ENCODE measurements at places on chromosomes 1 and 21. TPM values are rescaled to one million over a fixed set of nuclear protein-coding genes. Genes with fewer than 3 reads are reported as not detected.

GRCh38 chr1:231487019-231487418, 41.5 kb upstream of the TSNAX start:
- no peak for DNase-seq

DNA sequence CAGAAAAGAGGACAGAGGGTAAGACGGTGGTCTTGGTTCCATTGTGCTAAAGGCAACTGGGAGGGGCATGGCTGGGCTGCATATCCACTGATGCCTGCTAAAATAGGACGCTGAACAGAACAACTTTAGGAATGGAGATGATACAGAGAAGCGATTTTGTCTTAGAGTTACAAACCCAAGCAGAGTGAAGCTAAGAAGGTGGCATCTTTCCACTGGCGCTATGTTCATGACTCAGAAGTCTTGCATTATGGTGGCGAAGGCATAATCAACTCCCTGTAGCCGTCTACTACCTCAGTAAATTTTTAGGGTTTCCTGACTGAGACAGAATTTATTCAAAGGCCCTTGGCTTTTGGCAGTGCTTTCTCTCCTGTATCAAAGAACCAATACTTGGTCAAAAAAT, 57.3 kb downstream of the MEF2D start:
- no peak for DNase-seq

DNA sequence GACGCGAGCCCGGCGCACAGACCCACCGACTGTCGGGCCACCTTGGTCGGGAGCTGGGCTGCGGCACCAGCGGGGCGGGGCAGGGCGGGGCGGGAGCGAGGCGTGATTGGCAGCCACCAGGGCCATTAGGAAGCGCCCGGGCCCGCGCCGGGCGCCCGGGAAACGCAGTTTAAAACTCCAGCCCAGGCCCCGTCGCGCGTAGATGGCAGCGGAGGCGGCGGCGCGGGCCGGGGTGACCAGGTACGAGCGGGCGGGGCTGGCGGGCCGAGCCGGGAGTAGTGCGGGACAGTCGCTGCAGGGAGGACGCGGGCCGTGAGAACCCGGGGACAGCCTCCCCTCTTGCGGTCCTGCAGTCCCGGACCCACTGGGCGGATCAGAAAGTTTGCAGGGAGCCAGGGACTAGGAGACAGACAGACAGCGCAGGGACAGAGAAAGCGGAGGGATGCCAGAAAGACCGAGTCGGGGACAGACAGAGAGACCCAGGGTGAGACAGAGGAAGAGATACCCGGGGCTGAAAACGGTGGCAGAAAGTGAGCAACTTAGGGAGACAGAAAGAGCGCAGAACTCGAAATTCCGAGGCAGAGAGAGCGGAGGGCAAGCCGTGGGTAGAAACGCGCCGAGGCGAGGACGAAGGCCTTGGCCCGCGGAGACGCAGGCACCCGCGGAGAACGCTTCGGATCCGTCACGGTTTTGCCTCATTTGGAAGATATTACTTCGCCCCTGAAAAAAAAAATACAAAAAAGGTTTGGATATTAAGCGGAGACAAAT, at the start of gene DMBX1:
Gene DMBX1, plus strand, starts transcription at position 199 of the 768 bp plus-strand sequence. CDS start 17,175 bp downstream, outside the sequence.
- DNase-seq = no peak

DNA sequence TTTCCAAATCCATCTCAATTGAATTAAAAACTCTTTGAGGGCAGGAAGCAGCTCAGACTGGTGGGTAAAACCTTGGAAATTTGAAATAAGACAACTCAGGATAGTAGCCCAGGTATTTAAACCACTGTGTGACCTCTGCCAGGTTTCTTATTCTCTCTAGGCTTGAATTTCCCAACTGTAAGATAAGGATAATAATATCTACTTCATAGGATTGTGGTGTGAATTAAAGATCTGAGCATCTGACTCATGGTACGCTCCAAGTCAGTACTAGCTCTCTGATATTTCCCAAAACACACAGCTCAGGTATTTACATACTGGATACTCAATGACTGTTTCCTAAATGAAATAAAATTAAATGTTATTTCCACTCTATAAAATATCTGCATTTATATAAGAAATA, 337.2 kb downstream of the LTN1 start:
- DNase-seq = no peak

GRCh38 chr21:43995521-43996105, 16.5 kb upstream of the TRAPPC10 start:
- DNase-seq = no peak

GRCh38 chr1:230077436-230078213, 10.6 kb downstream of the GALNT2 start:
- DNase-seq = no peak

DNA sequence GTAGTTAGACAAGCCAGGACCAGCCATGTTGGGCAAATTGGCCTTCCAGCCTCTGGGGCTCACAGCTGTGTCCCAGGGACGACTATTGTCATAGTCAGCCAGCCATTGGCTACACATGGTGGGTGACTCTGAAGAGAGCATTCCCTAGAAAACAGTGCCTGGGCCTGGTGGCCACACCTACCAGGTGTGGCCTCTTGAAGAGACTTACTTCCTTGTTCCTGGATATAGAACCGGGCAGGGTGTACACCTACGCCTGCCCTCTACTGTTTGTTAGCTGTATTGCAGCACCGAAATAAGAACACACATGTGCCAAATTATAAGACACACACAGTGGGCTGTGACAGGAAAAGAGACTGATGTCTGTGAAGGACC, 134.6 kb upstream of the ARHGEF16 start:
- no peak for DNase-seq

DNA sequence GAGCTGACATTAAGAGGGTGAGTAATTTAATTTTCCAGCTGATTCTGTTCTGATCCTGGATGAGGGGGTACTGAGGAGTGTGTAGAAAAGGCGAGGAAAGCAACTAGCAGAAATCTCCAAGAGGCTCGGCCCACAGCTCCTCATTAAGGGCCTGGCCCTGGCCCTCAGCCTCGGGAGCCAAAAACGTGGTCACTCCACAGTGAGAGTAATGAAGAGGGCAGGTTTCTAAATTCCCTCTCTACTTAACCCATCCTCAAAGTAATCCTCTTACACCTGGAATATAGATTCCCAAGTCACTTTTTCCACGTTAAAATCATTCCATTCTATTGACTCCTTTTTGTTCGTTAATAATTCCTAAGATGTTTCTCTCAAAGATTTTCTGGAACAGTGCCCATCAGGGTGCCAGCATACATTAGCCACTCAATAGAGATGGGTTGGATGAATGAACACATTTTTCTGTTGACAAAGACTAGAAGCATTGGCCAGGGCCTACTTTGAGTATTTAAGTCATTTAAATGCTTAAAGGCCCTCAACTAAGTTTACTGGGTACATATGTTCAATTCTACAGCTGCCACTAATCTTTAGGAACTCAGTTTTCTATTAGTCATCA, 1.1 kb upstream of the COL11A1 start:
- DNase-seq = no peak

GRCh38 chr1:51242546-51242945, 6.5 kb downstream of the RNF11 start:
- DNase-seq = no peak

DNA sequence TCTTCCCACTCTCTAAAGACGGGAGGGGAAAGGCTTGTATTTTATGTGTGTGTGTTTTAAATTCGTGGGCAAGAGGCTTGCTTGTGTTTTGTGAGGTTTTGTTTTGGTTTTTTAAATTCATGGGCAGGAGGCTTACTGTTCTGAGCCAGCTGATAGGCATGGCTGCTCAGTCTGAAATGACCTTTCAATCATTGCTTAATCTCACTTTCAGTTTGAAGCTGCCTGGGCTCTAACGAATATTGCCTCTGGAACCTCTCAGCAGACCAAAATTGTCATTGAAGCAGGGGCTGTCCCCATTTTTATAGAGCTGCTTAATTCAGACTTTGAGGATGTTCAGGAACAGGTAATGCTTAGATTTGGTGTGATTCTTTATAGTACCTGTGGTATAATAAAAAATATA, 20.3 kb upstream of the TXLNA start:
- no peak for DNase-seq

GRCh38 chr1:151612501-151613281, 841 bp downstream of the SNX27 start:
- DNase-seq = peak; percentile 90

KIRREL1 gene
- total RNA-seq = 99.8 TPM

HES5 gene
- 0.58 TPM for total RNA-seq

PLD5 gene
- total RNA-seq = 0.26 TPM

ARMH1 gene
- total RNA-seq = 1.9 TPM

ADGRB2 gene
- total RNA-seq = 3.9 TPM

LIN28A gene
- total RNA-seq = not detected

All from mesenteric fat pad (tissue), 1 donor.